ENCODE measurements at places on chromosomes 11 and 22. TPM values are rescaled to one million over a fixed set of nuclear protein-coding genes. Genes with fewer than 3 reads are reported as not detected.

- no peaks in the 10 kb centered on the region for H3K4me1 ChIP-seq
- no peak overlapping the region for H3K4me3 ChIP-seq
- no peak for DNase-seq
- H3K27ac ChIP-seq = no peak overlapping the region
- H3K36me3 ChIP-seq = no peaks in the 10 kb centered on the region
- H3K27me3 ChIP-seq = no peaks in the 10 kb centered on the region
These were observed 11.5 kb downstream of the RTL6 start for GRCh38 chr22:44486538-44486937.

DDTL gene
- total RNA-seq = 5.0 TPM

DNA sequence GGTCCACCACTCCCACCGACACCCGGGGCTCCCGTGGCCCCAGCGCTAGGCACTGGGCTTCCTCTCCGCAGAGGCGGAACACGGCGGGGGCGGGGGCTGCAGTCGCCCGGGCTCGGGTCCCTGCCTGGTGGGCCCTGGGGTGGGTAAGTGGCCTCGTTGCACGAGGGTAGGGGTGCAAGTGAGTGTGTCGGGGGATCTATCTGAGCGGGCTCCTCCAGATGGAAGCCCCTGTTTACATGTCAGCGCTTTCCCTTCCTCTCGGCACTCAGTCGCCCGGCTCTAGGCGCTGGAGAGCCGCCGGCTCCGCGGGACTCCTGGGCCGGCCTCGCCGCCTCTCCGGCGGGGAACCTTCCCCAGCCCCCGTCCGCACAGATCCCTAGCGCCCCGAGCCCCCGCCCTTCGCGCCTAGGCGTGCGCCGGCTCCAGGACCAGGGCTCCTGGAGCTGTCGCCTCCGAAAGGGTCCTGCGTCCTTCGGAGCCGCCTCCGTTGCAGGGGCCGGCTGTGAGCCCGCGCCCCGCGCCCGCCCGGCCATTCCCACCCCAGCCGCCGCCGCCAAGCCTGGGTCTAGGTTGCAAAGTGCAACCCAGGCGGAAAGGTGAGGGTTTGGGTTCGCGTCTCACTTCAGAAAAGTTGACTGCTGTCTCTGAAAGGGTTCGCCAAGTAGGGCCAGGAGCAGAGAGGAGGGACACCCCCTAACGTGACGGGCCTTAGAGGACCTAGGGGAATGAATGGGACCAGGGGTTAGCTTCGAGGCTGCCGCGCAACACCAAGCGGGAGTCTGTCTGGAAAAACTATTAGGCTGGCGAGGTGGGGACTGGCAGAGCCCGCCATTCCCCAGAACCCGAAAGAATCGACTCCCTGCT lies 978 bp downstream of the FLI1 start:
- H3K27me3 ChIP-seq = peaks cover 21% of the 10 kb centered on the region
- H3K27ac ChIP-seq = peak overlapping the region; percentile 92
- peaks cover 25% of the 10 kb centered on the region for H3K36me3 ChIP-seq
- H3K4me1 ChIP-seq = peaks cover 57% of the 10 kb centered on the region
- H3K4me3 ChIP-seq = peak overlapping the region; percentile 93
- peak; percentile 82 for DNase-seq

DNA sequence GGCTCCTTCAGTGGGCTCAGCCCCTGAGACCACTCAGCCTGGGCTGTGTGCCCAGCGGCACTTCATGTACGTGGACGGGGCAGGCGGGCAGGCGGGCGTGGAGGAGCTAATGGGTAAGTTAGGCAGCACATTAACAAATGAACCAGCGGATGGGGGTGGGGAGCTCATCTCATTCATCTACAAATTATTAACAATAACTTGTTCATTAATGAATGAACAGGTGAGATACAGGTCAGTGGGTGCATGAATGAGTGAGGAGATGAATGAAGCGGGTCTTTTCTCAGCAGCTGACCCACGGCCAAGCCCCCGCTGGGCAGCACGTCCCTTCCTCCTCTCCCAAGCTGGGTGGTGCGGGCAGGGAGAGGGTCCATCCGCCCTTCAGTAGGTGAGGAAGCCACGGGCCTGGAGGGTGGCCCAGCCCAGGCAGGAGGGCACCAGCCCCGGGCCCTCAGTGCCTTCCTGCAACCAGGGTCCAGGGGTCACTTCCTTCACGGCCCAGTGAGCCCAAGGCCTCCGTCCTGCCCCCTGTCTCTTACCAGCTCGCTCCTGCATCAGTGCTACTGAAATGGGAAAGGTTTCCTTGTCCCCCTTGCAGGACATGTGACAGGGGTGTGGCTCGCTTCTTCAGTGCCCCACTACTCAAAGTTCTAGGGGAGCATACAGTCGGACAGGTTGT lies 60.5 kb upstream of the KCNQ1OT1 start:
- no peaks in the 10 kb centered on the region for H3K36me3 ChIP-seq
- peaks cover 2% of the 10 kb centered on the region for H3K27me3 ChIP-seq
- no peak for DNase-seq
- no peak overlapping the region for H3K4me3 ChIP-seq

CARD16 gene
- 9.0 TPM for total RNA-seq

- no peak overlapping the region for H3K27ac ChIP-seq
- H3K4me1 ChIP-seq = no peaks in the 10 kb centered on the region
- H3K4me3 ChIP-seq = no peak overlapping the region
These were observed 41.6 kb downstream of the F2 start for GRCh38 chr11:46760429-46761128.

SLC22A8 gene
- not detected for total RNA-seq

SMIM35 gene
- 0.28 TPM for total RNA-seq

GRCh38 chr22:44634426-44635321 lies 67.3 kb upstream of the PRR5 start:
- H3K4me1 ChIP-seq = peaks cover 2% of the 10 kb centered on the region
- DNase-seq = no peak
- no peaks in the 10 kb centered on the region for H3K36me3 ChIP-seq
- no peak overlapping the region for H3K27ac ChIP-seq

- H3K36me3 ChIP-seq = no peaks in the 10 kb centered on the region
- H3K4me1 ChIP-seq = peaks cover 6% of the 10 kb centered on the region
- H3K27me3 ChIP-seq = peaks cover 55% of the 10 kb centered on the region
- H3K27ac ChIP-seq = no peak overlapping the region
These were observed 4.8 kb upstream of the POU2F3 start for GRCh38 chr11:120235024-120235628.

DNA sequence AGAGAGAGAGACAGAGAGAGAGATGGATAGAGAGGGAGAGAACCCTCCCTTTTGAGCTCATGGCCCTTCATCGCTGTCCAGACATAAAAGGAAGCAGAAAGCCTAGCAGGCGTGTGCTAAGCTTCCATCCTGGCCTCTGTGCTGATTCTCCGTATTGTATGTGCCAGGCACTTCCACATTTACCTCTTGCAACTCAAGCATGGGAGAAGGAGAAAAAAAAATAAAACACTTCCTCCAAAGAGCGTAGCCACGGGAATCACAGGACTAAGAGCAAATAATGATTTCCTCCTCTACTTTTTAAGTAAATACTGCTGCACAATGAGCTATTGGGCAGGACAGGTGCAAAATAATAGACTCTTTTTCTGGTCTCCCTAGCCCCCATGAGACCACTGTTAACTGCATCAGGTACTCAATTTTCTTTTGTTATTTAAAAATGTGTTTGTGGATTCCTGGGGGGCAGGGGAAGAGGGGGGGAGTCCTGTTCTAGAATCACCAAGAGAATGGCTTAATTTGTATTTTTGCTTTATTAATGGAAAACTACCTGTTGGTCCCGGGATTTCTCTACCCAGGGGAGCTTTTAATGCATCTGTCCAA lies 154.3 kb downstream of the NXPE2 start:
- H3K4me1 ChIP-seq = no peaks in the 10 kb centered on the region
- H3K36me3 ChIP-seq = no peaks in the 10 kb centered on the region
- no peaks in the 10 kb centered on the region for H3K27me3 ChIP-seq
- no peak overlapping the region for H3K4me3 ChIP-seq

DNA sequence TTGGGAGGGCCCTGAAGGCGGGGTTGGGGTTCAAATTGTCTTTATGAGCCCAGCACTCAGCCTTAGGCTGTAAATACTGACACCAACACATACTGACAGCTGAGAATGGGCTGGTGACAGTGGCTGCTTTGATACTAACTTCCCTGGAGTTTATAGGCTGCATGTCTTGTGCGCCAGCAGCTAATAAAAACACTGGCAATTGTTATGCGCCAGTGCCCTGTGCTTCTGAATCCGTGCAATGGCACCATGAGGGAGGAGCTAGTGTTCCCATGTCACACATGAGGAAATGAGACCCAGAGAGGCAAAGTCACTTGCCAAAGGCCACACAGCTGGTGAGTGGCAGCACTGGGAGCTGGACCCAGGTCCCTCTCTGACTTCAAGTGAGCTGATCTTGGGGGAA lies 23.8 kb downstream of the SHISAL1 start:
- H3K36me3 ChIP-seq = no peaks in the 10 kb centered on the region
- H3K4me3 ChIP-seq = no peak overlapping the region
- H3K27me3 ChIP-seq = no peaks in the 10 kb centered on the region
- no peak overlapping the region for H3K27ac ChIP-seq
- DNase-seq = no peak
- no peaks in the 10 kb centered on the region for H3K4me1 ChIP-seq

- peaks cover 5% of the 10 kb centered on the region for H3K4me1 ChIP-seq
- no peak overlapping the region for H3K4me3 ChIP-seq
- no peak for DNase-seq
- no peaks in the 10 kb centered on the region for H3K27me3 ChIP-seq
These were observed 17.2 kb downstream of the LINC01488 start for GRCh38 chr11:69498614-69499175.

DNA sequence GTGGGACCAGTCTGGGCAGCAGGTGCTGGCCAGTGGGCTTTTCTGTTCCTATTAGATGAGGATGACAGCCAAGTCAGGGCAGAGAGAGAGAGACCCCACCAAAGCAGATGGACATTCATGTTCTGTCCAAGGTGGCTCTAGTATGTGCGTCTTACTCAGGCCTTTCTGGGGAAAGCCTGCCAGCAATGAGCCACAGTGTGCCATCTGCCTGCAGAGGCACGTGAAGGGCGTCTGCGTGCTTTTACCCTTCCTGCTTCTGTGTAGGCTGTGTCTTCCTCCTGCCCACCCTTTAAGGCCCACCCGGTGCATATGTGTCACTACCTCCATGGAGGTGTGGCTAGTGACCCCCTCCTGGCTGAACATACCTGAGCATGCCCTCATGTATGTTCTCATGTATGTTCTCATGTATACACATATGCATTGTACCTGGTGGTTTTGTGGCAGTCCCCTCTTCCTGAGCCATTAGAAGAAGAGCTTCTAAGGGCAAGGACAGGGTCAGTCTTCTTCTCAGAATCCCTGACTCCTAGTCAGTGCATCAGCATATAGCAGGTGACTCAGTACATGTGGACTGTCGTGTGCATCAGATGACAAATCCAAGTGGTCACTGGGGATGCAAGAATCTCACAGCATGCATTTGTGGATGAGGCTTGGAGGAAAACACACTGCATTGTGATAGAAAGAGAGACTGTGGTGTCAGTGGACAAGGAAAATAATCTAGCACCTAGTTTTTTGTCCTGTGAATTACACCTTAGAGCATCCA lies 90.4 kb upstream of the YWHAH start:
- no peak overlapping the region for H3K27ac ChIP-seq
- H3K4me3 ChIP-seq = no peak overlapping the region
- H3K27me3 ChIP-seq = no peaks in the 10 kb centered on the region
- DNase-seq = no peak
- H3K36me3 ChIP-seq = peaks cover 22% of the 10 kb centered on the region

TREH gene
- not detected for total RNA-seq

SAA2 gene
- total RNA-seq = not detected

- peaks cover 38% of the 10 kb centered on the region for H3K4me1 ChIP-seq
- peak; percentile 72 for DNase-seq
- H3K4me3 ChIP-seq = peak overlapping the region; percentile 99
- no peaks in the 10 kb centered on the region for H3K27me3 ChIP-seq
- H3K27ac ChIP-seq = peak overlapping the region; percentile 98
These were observed 862 bp downstream of the GGA1 start for GRCh38 chr22:37609240-37610152.

GRCh38 chr22:28105988-28106387 lies 186.9 kb upstream of the PITPNB start:
- H3K4me3 ChIP-seq = no peak overlapping the region
- DNase-seq = no peak
- H3K4me1 ChIP-seq = no peaks in the 10 kb centered on the region
- H3K27me3 ChIP-seq = peaks cover 2% of the 10 kb centered on the region
- H3K36me3 ChIP-seq = no peaks in the 10 kb centered on the region
- H3K27ac ChIP-seq = no peak overlapping the region

DNA sequence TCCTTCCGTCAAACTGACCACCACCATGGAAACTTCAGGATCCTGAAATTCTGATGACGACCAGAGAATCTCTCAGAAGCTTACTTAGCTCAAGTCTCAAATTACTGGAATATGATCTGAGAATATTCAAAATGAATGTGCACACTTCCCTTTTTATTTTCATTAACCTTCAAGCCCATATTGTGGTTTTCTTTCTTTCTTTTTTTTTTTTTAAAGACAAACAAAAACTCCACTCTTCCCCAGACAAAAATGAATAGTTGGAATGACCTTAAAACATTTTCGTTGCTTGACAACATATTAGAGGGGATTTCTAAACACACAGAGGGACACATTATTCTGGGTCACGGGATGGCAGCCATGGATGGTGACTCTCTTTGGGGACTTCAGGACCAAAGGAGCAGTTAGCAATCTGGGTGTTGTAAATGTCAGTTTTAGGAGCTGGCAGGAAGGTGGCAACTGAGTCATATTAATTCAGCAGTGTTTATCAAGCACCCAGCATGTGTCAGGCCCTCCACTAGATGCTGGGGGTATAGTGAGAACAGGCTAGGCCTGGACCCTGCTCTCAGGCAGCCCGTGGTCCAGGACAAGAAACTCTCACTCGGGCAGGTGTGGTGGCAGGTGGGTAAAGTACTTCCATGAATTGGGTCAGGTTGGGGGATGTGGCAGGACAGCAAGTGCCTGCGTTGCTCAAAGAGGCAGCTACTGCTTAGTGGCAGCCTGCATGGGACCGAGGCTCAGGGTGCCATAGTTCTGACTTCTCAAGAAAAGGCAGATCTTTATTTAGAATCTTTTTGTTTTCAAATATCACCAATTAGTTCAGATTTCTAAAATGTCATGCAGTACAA lies 126.1 kb downstream of the HIPK3 start:
- peaks cover 19% of the 10 kb centered on the region for H3K27me3 ChIP-seq
- DNase-seq = no peak
- H3K36me3 ChIP-seq = no peaks in the 10 kb centered on the region
- H3K4me3 ChIP-seq = no peak overlapping the region

- peaks cover 27% of the 10 kb centered on the region for H3K36me3 ChIP-seq
- no peaks in the 10 kb centered on the region for H3K27me3 ChIP-seq
- no peak overlapping the region for H3K4me3 ChIP-seq
- no peak for DNase-seq
These were observed 29.1 kb upstream of the DLAT start for GRCh38 chr11:111996129-111996528.

CNTN5 gene
- not detected for total RNA-seq

- DNase-seq = no peak
- peaks cover 6% of the 10 kb centered on the region for H3K4me1 ChIP-seq
- no peak overlapping the region for H3K27ac ChIP-seq
- H3K27me3 ChIP-seq = no peaks in the 10 kb centered on the region
- no peak overlapping the region for H3K4me3 ChIP-seq
These were observed 81.0 kb upstream of the RAB1B start for GRCh38 chr11:66187453-66187852.

GRCh38 chr11:44632466-44633123 lies 67.1 kb downstream of the CD82 start:
- peaks cover 3% of the 10 kb centered on the region for H3K4me1 ChIP-seq
- no peak overlapping the region for H3K4me3 ChIP-seq
- peaks cover 10% of the 10 kb centered on the region for H3K27me3 ChIP-seq
- no peak overlapping the region for H3K27ac ChIP-seq
- peak; percentile 78 for DNase-seq

- no peaks in the 10 kb centered on the region for H3K36me3 ChIP-seq
- H3K4me1 ChIP-seq = no peaks in the 10 kb centered on the region
- peak; percentile 65 for DNase-seq
- peaks cover 19% of the 10 kb centered on the region for H3K27me3 ChIP-seq
These were observed 29.4 kb upstream of the SLN start for GRCh38 chr11:107741044-107741823.

APOL1 gene
- 37.3 TPM for total RNA-seq

GPHA2 gene
- total RNA-seq = not detected

TRIM49 gene
- total RNA-seq = not detected
